ENCODE measurements at places on chromosomes 2 and 18.

GRCh38 chr2:79128406-79128805 lies 8.1 kb downstream of the REG1A start:
- H3K27ac ChIP-seq: no peak overlapping the region
- H3K27me3 ChIP-seq: no peaks in the 10 kb centered on the region
- no peak overlapping the region for H3K4me3 ChIP-seq
- H3K36me3 ChIP-seq: no peaks in the 10 kb centered on the region

DNA sequence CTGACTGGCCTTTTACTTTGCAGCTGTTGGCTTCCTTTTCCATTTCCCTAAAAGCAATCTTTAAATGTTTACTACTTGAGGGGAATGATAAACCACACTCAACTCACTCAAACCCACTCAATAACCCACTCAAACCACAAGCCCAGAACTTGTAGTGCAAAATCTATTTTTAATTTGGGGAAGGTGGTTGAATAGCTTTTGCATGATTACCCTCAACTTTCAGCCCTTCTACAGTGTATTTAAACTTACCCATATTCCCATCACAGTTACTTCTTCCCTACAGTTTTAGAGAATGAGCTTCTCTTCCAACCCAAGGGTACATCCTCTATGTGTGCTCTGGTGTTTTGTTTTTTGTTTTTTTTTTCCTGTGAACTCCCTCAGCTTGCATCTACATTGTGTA lies 636.1 kb downstream of the TDRD15 start:
- H3K36me3 ChIP-seq: no peaks in the 10 kb centered on the region
- no peak overlapping the region for H3K27ac ChIP-seq
- no peak overlapping the region for H3K4me3 ChIP-seq
- no peaks in the 10 kb centered on the region for H3K27me3 ChIP-seq

- no peak for DNase-seq
- H3K27me3 ChIP-seq: no peaks in the 10 kb centered on the region
Observed at GRCh38 chr2:28726177-28726576, 25.5 kb upstream of the PPP1CB start.

- no peak for DNase-seq
- H3K27ac ChIP-seq: no peak overlapping the region
- no peaks in the 10 kb centered on the region for H3K27me3 ChIP-seq
- no peaks in the 10 kb centered on the region for H3K36me3 ChIP-seq
Observed at GRCh38 chr2:114170070-114170469, 272.4 kb upstream of the DPP10 start.

GRCh38 chr2:200749631-200750322 lies 61.9 kb upstream of the BZW1 start:
- H3K4me1 ChIP-seq: peaks cover 16% of the 10 kb centered on the region
- peaks cover 14% of the 10 kb centered on the region for H3K27me3 ChIP-seq
- no peak overlapping the region for H3K4me3 ChIP-seq
- no peaks in the 10 kb centered on the region for H3K36me3 ChIP-seq

GRCh38 chr18:49690312-49690711 lies 123.0 kb downstream of the ACAA2 start:
- no peak overlapping the region for H3K4me3 ChIP-seq
- no peak for DNase-seq
- H3K27me3 ChIP-seq: peaks cover 4% of the 10 kb centered on the region
- H3K27ac ChIP-seq: no peak overlapping the region

- no peaks in the 10 kb centered on the region for H3K36me3 ChIP-seq
- no peak overlapping the region for H3K27ac ChIP-seq
- no peaks in the 10 kb centered on the region for H3K4me1 ChIP-seq
Observed at GRCh38 chr18:79483971-79484491, 88.3 kb downstream of the NFATC1 start.

GRCh38 chr2:151544449-151544848 lies 134.7 kb downstream of the RIF1 start:
- no peak overlapping the region for H3K27ac ChIP-seq
- no peak for DNase-seq
- no peaks in the 10 kb centered on the region for H3K36me3 ChIP-seq
- H3K4me3 ChIP-seq: no peak overlapping the region
- H3K4me1 ChIP-seq: peaks cover 13% of the 10 kb centered on the region

DNA sequence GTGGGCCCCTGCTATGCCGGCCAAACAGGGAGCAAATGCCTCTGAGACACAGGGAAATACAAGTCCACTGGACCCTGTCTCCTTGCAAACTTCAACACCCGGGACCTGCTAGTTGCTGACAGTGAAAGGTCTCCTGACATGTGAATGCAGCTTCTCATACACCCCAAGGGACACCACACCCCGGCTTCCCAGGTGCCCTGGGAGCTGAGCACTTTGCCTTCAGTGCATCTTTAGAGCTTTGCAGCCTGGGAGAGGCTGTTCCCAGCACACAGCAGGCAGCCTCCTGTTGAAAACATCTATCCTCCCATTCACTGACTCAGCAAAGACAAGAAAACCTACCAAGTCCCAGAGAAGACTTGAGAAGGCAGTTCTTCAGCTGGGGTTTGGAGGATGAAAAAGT lies 143.4 kb downstream of the COL6A3 start:
- peaks cover 2% of the 10 kb centered on the region for H3K4me1 ChIP-seq
- no peak overlapping the region for H3K27ac ChIP-seq
- no peak overlapping the region for H3K4me3 ChIP-seq

- no peaks in the 10 kb centered on the region for H3K4me1 ChIP-seq
- H3K4me3 ChIP-seq: no peak overlapping the region
- H3K27me3 ChIP-seq: peaks cover 3% of the 10 kb centered on the region
- H3K36me3 ChIP-seq: no peaks in the 10 kb centered on the region
Observed at GRCh38 chr18:37636831-37637477, 71.4 kb upstream of the CELF4 start.

GRCh38 chr2:50840341-50841124 lies 191.4 kb downstream of the NRXN1 start:
- no peaks in the 10 kb centered on the region for H3K4me1 ChIP-seq
- H3K4me3 ChIP-seq: no peak overlapping the region
- no peak for DNase-seq

DNA sequence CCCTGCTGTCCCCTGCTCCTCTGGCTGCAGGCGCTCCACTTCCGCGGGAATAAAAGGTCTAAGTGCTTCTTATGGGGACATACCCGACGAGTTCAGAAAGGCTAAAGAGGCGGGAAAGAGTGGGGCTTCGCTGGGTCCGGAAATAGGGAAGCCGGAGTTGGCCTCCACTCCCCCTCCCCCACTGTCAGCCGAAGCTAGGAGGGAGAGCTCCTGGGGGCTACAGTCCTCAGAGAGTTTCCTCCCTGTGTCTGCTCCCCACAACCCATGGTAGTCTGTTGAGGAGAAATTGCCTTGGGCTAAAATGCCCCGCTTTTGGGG lies 7.2 kb downstream of the GAD1 start:
- H3K36me3 ChIP-seq: no peaks in the 10 kb centered on the region
- H3K4me3 ChIP-seq: no peak overlapping the region
- H3K4me1 ChIP-seq: peaks cover 10% of the 10 kb centered on the region
- DNase-seq: no peak

DNA sequence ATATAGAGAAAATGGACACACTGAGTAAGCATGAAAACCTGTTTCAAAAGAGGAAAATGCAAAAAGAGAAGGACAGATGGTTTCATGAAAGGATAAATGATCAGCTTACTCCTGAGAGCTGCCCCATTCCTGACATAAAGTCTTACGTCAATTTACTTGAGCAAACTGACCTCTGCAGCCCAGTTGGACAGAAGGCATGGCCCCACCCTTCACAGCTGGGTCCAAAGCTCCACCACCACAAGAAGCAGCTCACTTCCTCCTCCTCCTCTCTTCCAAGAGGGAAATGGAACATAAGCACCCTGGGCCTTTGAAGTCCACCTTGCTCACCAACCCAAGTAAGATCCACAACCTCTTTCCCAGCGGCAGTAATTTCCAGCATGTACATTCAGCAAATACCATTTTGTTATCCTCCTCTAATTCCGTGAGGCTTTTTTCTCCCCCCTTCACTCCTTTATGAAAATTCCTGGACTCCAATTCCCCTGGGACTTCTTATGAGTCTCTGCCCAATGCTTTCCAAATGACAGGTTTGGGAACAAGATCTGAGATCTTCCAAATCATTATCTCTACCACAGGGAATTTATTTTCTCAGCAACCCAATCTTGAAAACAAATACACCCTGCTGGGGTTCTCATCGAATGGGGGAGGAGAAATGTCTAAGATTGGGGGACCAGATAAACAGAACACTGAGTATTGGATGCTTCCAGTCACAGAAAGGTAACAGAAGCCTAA lies 10.1 kb downstream of the COL4A4 start:
- H3K27ac ChIP-seq: no peak overlapping the region
- no peak overlapping the region for H3K4me3 ChIP-seq
- peaks cover 19% of the 10 kb centered on the region for H3K27me3 ChIP-seq
- H3K4me1 ChIP-seq: no peaks in the 10 kb centered on the region

- no peaks in the 10 kb centered on the region for H3K27me3 ChIP-seq
- H3K27ac ChIP-seq: no peak overlapping the region
- peaks cover 17% of the 10 kb centered on the region for H3K4me1 ChIP-seq
- no peak for DNase-seq
Observed at GRCh38 chr2:42227491-42227890, 58.3 kb downstream of the EML4 start.

DNA sequence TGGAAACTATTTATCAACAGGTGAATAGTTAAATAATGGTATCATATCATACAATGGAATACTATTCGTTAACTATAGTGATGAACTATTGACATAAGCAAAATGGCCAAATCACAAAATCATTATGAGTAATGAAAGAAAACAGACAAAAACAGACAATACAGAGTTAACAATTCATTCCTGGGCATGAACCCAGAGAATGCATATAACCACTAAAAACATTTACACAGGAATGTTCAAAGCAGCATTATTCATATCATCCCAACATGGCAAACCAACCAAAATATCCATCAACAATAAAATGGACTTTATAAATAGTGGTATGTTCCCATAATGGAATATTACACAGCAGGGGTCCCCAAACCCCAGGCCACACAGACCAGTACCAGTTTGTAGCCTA lies 131.2 kb upstream of the CYP1B1 start:
- H3K4me1 ChIP-seq: no peaks in the 10 kb centered on the region
- no peak for DNase-seq
- no peaks in the 10 kb centered on the region for H3K36me3 ChIP-seq
- no peaks in the 10 kb centered on the region for H3K27me3 ChIP-seq
- H3K4me3 ChIP-seq: no peak overlapping the region

- peaks cover 2% of the 10 kb centered on the region for H3K4me1 ChIP-seq
- no peak for DNase-seq
- peaks cover 100% of the 10 kb centered on the region for H3K27me3 ChIP-seq
- peaks cover 2% of the 10 kb centered on the region for H3K36me3 ChIP-seq
Observed at GRCh38 chr2:222301796-222302118, 3.0 kb upstream of the PAX3 start.

DNA sequence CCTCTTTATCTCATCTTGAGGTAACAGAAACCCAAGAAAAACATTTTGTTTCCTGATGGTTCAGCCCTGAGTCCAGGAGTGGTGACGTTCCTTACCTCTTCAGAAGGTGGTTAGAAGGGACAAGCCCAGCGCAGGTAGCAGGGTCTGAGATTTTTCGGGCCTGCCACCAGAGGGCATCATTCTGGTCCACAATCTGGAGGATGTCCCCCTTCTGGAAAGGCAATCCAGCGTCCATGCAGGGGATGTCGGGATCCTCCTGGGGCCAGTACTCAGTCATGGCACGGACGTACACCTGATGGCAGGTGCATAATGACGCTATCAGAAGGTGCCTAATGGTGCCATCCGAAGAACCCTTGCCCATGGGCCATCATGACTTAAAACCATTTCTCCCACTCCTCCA lies 17.7 kb downstream of the MPP4 start:
- H3K36me3 ChIP-seq: no peaks in the 10 kb centered on the region
- no peaks in the 10 kb centered on the region for H3K4me1 ChIP-seq
- H3K4me3 ChIP-seq: no peak overlapping the region
- H3K27ac ChIP-seq: no peak overlapping the region
- peaks cover 10% of the 10 kb centered on the region for H3K27me3 ChIP-seq
- peak; percentile 25 for DNase-seq

- H3K4me3 ChIP-seq: no peak overlapping the region
- H3K27me3 ChIP-seq: no peaks in the 10 kb centered on the region
- DNase-seq: no peak
- no peak overlapping the region for H3K27ac ChIP-seq
- H3K4me1 ChIP-seq: peaks cover 7% of the 10 kb centered on the region
- peaks cover 4% of the 10 kb centered on the region for H3K36me3 ChIP-seq
Observed at GRCh38 chr2:25851740-25852503, 26.4 kb downstream of the ASXL2 start.

DNA sequence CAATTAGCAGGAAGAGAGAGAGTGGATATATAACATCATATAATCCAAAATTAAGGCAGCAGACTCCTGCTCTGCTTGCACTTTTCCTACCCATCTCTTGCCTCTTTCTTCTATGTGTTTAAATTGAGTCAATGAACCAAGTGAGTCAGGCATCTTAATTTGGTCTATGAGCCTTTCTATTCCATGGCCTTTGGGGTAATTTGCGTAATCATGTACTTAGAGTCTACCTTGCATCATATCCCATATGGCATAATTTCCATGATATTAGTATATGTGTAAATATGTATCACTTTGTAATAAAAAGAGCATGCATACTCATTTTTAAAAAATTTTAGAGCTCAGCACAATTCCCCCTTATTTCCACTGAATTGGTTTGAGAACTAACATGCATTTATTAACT lies 555.2 kb downstream of the STK39 start:
- H3K27me3 ChIP-seq: no peaks in the 10 kb centered on the region
- peaks cover 7% of the 10 kb centered on the region for H3K4me1 ChIP-seq
- DNase-seq: no peak
- H3K4me3 ChIP-seq: no peak overlapping the region

DNA sequence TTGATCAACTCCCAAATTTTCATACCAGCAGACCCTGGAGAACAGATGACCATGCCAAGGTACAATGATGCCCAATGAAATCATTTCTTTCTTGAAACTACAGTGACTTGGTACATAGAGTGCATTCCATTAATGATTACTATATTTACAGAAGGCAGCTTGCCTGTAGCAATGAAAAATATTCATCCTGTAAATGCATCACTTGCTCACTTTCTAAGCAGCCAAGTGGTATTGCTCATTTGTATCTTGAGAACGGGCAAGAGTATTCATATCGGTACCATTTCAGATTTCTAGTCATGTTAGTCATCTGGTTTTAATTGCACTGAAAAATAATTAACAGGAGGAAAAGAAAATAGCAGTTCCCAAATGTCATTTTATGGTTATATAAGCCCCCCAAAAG lies 59.6 kb downstream of the VIL1 start:
- no peak overlapping the region for H3K27ac ChIP-seq
- no peaks in the 10 kb centered on the region for H3K27me3 ChIP-seq
- H3K4me3 ChIP-seq: no peak overlapping the region
- no peak for DNase-seq
- H3K36me3 ChIP-seq: peaks cover 6% of the 10 kb centered on the region

DNA sequence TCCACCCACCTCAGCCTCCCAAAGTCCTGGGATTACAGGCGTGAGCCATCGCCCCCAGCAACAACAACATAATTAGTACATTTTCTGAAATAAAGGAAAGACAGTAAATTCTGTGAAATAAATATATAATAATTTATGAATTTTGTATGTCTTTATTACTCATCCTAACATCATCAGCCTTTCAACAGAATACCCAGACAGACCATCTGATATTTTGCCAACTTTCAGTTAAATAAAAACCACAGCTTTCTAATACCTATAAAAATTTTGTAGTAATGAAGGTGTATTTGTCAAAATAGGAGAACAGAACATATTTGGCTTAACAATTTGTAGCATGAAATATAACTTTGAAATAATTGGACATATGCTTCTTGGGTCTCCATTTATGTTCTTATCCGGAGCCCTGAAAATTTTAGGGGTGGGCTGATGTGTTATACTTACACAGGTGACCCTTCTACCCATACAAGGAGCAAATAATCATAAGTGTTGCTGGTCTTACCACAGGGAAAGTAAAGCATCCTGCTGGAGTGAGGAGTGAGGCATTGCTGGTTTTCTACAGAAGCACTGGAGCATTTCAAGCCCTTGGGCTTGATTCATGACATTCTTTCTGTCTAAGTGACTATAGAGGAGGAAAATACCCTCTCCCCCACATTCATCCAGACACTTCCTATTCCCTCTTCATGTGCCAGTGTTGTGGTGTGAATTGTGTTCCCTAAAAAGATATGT lies 99.3 kb downstream of the SPOPL start:
- H3K27me3 ChIP-seq: no peaks in the 10 kb centered on the region
- DNase-seq: no peak
- H3K4me3 ChIP-seq: no peak overlapping the region
- peak overlapping the region; percentile 9 for H3K27ac ChIP-seq

Data from progenitor cell of endocrine pancreas (in vitro differentiated cells).